AG04450 (cell line): ENCODE measurements at places on chromosomes 5 and 9. TPM values are rescaled to one million over a fixed set of nuclear protein-coding genes. Genes with fewer than 3 reads are reported as not detected.

The ZFP2 gene
- 0.33 and 0.62 TPM in 2 replicates for polyA plus RNA-seq

The ANKRA2 gene
- 24.9 and 39.6 TPM in 2 replicates for polyA plus RNA-seq

The TSC1 gene
- polyA plus RNA-seq: 67.5 and 87.1 TPM in 2 replicates

DNA sequence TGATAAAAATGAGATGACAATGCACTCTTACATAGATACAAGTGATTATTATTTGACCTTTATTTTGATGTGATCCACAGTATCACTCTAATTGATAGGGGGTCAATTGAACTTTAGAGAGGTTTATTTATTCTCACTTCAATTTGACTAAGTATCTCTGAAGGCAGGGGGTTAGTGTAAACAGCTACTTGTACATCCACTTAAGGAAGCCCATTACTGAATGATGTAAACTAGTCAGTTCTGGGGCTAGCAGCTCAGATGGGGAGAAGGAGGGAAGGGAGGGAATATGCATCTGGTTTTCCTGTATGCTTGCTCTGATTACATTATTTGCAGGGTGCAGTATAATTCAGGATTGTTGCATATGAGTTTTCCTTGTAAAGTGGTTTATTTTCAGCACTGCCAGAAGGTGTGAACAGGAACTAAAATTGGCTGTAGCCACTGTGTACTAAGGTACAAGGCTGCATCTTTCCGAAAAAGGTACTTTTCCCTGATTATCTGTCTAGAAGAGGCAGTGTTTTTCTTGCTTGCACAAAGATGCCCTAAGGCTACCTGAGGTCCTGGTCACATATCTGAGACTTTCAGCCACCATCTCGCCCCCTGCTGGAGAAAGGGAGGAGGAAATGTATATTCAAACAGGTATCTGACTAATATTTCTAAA, 51.2 kb downstream of the MRPS27 start:
- DNase-seq: no peak

The IFNB1 gene
- polyA plus RNA-seq: not detected in 2 replicates

The ZNF483 gene
- 1.0 and 1.5 TPM in 2 replicates for polyA plus RNA-seq

DNA sequence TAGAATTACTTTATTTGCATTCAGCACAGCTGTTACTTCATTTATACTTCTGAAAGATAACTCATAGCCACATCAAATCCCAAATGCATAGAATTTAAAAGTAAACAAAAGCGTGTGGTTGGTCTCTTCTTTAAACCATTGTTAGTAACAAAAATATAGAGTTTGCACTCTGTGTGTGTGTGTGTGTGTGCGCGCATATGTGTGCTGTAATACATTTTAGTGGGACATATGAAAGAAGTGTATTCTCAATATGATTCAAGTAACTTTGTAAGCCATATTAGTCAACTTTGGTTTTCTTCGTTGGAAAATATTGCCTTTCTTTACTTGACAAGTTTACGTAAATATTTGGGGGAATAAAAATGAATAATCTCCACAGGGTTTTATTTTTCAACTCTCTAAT, 106.1 kb upstream of the PRRC1 start:
- DNase-seq: no peak

DNA sequence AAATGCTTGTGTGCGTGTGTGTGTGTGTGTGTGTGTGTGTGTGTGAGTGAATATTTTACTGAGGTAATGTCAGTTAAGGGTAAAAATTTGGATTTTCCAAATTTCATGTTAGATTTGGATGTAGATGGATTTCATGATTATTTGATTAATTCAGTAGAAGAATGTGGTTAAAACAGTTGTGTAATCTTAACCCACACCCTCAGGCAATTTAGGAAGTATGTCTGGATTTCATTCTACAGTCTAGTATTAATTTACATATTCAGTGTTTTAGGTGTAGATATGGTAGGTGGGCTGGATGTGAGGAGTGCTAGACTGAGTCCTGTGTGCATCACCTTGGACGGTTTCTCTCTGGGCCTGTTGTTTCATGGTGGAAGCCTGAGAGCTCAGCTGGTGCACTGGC, 99.1 kb upstream of the CKMT2 start:
- no peak for DNase-seq

DNA sequence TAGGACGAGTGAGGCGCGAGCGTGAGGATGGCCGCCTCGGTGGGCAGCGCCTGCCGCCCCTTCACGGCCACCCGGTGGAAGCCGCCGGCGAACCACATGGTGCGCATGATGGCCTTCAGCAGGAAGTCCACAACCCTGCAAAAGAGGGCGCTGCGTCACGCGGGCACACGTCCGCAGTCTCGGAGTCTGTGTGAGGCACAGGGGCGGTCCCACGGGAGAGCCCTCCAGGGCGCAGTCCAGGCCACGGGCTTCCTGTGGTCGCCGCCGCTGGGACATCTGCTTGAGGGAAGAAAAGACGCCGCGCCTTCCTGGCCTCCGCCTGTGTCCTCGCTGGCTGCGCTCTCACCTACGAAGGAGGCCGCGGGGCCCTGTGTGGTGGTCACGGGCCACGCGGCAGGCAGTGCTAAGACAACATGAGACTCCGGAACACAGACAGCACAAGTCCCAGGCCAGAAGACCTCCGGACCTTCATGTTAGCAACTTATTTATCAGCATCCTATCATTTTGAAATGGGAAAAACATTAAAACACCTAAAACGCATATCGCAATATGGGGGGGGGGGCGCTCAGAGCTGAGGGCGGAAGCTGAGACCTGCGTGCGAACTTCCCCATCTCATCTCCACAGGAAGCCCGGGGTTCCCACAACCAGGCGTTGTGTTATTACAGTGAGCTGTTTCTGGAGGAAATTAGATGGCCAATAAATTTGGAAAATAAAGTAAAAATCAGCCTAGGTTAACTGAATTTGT, 28.8 kb downstream of the LPCAT1 start:
- no peak for DNase-seq

The TPPP gene
- polyA plus RNA-seq: 0.05 and 0.06 TPM in 2 replicates

The JAKMIP2 gene
- 0.02 and 0.19 TPM in 2 replicates for polyA plus RNA-seq

The GPR150 gene
- 0.17 and 0.24 TPM in 2 replicates for polyA plus RNA-seq

The CTXN3 gene
- not detected in 2 replicates for polyA plus RNA-seq

DNA sequence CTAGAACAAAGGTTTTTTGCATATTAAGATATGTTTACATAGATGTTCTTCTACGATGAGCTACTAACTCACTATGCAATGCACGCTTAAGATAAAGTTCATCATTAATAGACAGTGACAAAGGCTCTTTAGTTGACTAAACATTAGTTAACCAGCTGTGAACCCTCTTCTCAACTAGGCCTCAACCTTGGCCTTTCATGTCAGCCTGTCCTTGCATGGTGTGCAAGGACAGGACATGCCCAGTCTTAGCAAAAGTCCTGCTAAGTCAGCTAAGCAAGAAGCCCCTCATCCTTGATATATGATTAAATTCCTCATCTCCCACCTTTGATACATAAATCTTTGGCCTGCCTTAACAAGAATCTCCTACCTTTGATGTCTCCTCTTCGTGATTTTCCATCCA, 50.9 kb downstream of the PLPP1 start:
- no peak for DNase-seq

DNA sequence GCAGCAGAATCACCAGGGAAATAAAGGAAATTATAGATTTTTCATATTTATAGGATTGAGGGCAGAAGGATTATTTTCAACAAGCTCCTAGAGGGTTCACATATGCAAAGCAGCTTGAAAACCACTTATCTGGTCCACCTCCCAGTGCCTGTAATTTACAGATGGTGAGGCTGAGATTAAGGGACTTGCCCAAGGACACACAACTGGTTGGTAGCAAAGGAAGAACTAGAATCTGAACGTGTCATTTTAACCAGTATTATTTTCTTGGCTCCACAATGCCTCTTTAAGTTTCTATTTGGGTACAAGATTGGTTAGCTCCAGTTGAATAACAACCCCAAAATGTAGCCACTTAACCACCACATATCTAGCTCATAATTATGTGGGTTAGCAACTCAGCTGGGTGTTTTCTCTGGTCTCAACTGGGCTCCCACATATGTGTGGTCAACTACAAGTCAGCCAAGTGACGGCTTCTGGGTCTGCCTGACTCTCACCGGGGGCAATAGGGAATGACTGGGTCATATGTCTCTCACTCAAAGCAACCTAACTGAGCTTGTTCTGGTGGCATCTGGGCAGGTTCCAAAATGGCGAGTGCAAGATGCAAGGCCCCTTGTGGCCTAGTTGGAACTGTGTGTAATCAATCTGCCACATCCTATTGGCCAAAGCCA, 127.7 kb downstream of the ZDHHC21 start:
- DNase-seq: no peak

DNA sequence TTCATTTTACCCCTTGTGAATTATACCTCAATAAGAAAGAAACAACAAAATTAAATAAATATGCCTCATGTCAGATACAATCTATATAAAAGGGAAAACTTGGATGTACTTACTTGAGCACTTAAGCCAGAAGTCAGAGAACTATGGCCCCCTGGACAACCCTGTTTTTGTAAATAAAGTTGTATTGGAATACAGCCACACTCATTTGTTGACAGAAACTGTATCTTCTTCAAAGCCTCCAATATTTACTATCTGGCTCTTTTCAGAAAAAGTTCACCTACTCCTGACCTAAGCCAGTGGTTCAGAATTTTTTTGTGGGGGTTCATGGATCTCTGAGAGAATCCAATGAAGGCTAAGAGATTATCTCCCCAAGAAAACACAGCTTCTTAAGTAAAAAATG, 45.3 kb upstream of the RASEF start:
- no peak for DNase-seq

DNA sequence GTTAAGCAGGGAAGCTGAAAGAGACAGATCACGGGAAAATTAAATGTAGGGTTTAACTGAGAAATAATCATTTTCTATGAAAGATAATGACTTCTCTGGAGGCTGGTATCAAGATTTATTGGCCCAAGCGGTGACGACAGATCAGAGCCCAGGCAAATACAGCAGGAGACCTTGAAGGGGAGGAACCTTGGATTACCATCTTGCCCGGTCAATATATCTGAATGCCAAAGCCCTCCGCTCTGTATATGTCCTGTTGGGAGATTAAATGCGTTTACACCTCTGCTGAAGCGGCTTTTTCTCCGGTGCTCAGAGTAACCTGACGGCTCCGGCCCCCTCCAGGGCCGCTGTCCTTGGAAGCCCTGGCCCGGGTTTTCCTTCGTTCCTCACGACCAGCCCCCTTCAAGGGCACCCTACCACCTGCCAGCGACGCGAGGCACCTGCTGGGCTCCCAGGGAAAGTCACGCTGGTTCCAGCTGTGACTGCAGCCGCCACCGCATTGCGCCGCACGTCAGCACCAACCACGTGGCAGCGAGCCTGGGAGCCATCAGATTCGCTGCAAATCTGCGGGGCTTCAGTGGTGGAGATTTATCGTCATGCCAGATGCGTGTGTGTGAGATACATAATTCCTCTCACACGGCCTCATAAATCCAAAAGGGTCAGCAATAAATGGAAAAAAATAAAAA, 4.4 kb upstream of the QSOX2 start:
- no peak for DNase-seq

DNA sequence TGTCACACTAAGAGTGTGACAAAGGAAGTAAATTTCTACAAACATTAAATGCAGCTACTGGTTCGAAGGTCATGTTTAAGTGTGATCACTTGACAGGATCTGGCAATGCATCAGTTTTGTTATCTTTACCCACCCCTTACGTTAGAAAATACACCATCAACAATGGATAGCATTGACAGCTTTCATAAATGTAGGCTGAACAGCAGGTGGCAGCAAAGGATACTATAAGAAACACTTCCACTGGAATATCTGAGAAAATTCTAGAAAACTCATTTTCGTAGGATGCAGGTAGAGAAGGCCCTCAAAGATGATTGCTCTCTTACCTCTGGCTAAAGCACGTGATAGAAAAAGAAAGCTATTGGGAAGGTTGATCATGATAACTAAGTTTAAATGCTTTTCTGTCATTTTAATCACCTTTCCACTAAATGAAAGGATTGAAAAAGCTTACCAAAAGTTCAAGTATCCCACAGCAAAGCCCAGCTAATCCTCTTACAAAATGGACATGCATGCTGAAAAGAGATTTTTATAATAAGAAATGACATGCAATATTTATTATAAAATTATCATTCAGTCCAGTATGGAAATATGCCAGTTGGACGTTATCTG, 292.5 kb downstream of the PARP8 start:
- DNase-seq: peak; percentile 8

DNA sequence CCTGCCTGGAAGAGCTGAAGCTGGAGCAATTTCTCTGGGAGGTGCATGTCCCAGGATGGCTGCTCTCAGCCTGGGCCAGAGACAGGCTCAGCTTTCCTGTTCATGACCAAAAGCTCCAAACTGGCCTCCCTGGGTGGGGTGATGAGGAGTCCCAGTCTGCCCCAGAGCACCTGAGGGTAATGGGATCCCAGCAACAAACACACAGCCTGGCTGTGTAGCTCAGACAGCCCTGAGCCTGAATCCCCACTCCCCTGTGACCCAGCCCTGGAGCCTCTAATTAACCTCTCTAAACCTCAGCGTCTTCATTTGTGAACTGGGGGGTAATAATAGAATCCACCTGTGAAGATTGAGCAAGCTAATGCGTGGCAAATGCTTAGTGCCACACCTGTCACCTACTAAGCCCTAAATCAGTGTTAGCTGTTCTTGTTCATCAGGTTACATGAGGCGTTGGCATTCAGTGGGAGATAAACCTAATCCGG, 67.5 kb downstream of the HSPA4 start:
- DNase-seq: no peak

The MARCOL gene
- polyA plus RNA-seq: not detected in 2 replicates

DNA sequence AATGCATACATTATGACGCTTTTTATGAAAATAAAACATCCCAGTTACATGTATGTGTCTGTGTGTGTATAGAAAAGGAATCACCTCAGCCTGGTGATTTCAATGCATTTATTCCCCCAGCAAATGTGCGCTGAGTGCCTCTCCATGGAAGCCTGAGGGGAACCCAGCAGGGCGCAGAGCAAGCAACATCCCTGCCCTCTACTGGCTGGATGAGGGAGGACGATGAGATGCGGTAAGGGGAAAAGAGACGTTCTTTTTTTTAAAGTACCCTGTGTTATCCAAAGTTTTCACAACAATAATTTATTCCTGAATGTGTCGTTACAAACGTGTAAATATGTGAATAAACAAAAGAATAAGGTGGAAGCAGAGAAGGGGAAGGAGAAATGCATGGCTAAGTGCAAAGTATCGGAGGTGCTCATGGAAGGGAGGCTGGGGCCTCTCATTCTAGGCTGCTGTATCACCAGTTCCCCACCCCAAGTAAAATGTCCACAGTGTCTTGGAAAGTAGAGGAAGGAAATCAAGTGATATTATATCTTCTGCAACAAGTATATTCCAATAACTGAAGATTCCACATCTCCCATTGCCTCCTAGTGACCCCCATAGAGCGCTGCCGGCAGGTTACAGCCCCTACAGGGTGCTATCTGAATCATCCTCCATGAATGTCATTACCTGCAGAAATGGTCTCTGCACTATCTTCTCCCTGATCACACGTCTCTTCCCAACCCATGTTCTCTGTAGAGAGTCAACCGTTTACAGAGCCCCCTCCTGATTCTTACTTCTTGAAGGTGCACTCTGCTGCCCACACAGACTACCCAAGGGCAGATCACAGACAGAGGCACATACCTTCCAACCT, 13.0 kb upstream of the ABLIM3 start:
- DNase-seq: no peak

GRCh38 chr9:122806661-122807060, 6.7 kb downstream of the OR1K1 start:
- no peak for DNase-seq

GRCh38 chr9:6759185-6759977, 1.6 kb downstream of the KDM4C start:
- DNase-seq: peak; percentile 44

- DNase-seq: peak; percentile 88
Observed at GRCh38 chr5:159451197-159452052, 121.1 kb upstream of the IL12B start.

The HACD4 gene
- 8.5 and 12.1 TPM in 2 replicates for polyA plus RNA-seq

The AP3S1 gene
- 109 and 171 TPM in 2 replicates for polyA plus RNA-seq

GRCh38 chr9:18675332-18675731, 201.4 kb downstream of the ADAMTSL1 start:
- no peak for DNase-seq
